NCI-H1092 (cell line): ENCODE measurements at places on chromosomes 12 and 14.

DNA sequence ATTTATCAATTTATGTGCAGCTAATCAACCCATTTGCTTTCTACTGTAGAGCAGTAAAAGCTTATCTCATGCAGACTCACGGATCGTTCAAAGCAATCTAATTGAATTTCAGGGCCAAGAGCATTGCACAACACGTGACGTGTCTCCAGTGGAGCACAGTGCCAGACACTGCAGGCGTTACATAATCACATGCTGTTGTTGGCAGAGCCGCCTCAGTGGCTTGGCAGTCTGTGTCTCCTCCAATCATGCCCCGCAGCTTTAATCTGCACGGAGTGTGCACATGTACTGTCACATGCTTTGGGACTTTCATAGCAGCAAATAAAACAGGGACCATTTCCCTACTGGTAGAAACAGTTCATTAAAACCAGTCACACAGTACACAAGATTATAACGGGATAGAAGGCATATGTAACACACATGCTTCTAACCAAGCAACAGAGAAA is 309.3 kb downstream of the ITPR2 start:
- no peak for DNase-seq

GRCh38 chr14:92848887-92849286 is 54.8 kb downstream of the GOLGA5 start:
- peak; percentile 83 for DNase-seq

GRCh38 chr12:87758271-87758670 is 270.9 kb downstream of the C12orf50 start:
- no peak for DNase-seq

GRCh38 chr12:28114488-28114887 is 75.8 kb upstream of the CCDC91 start:
- no peak for DNase-seq

DNA sequence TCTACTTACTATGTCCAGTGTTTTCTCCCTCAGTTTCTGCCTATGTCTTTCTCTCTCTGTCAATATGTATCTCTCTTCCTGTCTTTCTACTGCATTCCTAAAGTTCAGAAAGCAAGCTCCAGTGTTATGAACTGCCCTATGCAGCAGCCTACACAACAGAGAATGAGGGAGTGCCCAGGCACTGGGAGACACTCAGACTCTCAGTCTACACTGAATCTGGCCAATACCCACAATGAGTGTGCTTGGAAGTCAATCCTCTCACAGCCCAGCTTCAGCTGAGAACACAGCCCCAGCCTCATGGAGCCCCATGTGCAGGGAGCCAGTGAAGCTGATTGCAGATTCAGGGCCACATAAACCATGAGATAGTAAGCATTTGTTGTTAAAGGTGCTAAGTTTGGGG is 128.7 kb downstream of the ALG10 start:
- no peak for DNase-seq

DNA sequence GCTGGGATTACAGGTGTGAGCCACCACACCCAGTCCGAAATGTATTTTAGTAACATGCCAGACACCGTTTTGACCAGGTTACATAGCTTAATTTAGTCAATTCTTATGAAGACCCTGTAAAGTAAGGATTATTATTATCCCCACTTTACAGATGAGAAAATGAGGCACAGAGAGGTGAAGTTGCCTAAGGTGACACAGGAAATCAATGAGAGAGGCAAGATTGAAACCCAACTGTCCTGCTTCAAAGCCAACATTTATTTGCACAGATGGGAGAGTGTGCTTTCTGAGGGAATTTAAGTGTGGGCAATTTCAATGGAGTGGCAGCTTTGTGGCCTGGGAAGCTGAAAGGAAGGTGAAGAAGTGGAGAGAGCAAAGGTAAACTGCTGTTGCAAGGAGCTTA is 19.1 kb upstream of the EPS8 start:
- no peak for DNase-seq

GRCh38 chr12:110248096-110248447 is 33.0 kb upstream of the ATP2A2 start:
- no peak for DNase-seq

DNA sequence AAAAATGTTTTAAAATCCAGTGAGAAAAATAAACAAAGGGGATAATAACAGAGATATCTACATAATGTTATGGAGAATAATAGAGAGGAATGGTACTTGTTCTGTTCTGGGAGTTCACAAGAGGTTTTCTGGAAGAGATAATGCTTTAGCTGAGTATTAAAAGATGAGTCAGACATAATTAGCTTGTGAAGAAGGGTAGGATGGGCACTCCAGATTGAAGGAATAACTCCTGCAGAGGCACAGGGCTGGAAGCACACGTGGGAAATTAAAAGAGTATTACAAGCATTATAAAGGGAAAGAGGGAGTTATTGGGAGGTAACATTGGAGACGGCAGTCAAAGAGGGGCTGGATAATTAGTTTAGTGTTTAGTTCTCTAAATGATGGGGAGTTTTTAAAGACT is 124.9 kb upstream of the BTG1 start:
- DNase-seq: no peak

DNA sequence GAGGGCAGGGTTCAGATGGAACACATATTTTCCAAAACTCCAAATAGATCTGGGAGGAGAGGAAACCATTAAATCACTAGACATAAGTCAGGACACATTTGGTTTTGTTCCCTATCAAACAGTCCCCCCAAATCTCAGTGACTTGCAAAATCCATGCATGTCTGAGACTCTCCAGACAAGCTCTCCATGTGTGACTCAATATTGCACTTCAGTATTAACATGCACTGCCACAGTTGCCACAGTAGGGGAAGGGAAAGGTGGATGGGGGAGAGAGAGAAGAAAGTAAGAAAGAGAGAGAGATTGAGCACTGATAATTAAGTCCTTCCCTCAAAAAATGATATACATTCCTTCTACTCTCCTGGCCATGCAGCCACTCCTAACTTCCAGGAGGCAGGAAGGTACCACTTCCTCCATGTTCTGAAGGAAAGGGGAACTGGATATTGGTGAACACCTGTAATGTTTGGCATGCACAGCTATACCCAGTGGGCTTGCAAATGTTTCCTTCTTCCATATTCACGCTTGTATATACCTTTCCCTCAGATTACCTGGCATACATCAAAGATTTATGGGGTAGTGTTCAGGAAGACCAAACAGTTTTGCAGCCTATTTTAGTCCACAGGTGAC is 310.0 kb downstream of the ZFP36L1 start:
- DNase-seq: no peak

- DNase-seq: no peak
These were observed 184.0 kb upstream of the PARP11 start for GRCh38 chr12:4056910-4057845.

- no peak for DNase-seq
These were observed 34.3 kb downstream of the KTN1 start for GRCh38 chr14:55614304-55614703.

DNA sequence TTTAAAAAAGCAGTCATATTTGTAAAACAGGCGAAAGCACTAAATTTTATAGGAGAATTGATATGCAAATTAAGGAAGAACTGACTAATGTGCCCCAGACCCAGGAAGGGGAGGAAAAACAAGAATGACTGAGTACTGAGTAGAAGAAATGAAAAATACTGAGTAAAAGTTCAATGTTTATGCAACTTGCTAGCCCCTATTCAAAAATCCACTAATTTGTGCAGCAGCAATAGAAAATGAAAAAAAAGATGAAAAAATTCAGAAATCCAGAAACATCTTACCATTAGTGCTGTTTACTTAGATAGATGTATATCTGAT is 6.1 kb downstream of the CHD8 start:
- DNase-seq: no peak

DNA sequence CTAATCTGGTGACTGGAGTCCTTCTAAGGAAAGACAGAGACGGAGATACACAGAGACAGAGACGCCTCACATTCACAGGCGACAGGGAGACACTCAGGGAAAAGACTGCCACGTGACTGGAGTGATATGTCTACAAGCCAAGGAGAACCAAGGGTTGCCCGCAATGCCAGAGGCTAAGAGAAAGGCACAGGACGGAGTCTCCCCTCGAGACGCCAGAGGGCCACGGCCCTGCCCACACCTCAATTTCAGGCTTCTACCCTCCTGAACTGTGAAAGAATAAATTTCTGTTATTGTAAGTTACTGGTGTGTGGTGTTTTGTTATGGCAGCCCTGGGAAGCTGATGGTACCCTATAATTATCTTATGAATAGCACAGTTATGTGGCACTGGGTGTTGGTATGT is 11.6 kb upstream of the RAN start:
- no peak for DNase-seq

DNA sequence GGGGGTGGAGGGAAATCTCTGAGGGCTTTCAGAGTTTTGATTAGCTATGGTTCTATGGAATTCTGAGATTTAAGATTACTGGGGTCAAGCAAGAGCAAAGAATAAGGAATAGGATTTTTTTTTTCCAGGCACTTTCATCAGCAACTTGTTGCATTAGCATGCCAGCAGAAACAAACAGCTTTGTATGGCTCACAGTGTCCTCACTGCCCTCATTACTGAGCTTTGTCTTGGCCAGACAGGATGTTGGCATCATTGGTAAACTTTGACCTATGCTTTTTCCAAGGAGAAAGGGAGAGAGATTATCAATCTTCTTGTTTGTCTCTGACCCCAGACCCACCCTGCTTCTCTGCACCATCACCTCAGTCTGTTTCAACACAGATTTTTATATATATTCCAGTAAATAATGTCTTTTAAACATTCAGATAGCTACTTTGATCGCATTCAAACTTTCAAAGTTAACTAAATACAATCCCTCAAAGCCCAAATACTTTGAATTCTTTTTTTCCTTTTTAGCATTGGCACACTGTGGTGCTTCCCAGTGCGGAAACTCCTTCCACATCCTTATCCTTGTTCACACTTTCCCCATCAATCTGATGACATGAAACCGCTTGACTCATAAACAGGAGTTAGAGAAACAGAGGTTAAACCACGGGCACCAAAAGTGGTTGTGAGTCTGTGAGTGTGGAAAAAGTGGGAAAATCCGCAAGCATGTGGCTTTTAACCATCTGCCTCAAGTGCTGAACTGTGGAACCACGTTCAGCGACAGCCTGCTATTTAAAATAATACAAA is 282.2 kb upstream of the FAR2 start:
- DNase-seq: no peak

- no peak for DNase-seq
These were observed 78.4 kb downstream of the SSPN start for GRCh38 chr12:26273811-26274210.

GRCh38 chr14:96711559-96712267 is 85.5 kb upstream of the VRK1 start:
- DNase-seq: no peak

DNA sequence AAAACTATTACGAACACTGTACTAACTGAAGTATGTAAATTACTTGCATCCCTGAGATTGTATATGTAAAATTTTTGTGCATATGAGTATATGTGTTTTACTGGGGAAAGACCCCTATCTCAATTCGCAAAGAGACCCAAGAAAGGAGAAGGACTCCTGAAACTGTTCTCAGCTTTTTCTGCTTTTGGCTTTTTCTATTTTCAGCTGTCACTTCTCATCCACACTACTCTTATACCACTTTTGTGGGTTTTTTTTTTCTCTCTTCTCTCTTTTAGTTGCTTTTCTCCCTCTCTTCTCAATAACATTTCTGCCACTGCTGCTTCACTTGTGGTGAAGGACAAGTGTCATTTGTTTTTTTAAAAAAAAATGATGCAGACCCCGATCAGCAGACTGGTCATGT is 39.8 kb downstream of the NIN start:
- DNase-seq: no peak

DNA sequence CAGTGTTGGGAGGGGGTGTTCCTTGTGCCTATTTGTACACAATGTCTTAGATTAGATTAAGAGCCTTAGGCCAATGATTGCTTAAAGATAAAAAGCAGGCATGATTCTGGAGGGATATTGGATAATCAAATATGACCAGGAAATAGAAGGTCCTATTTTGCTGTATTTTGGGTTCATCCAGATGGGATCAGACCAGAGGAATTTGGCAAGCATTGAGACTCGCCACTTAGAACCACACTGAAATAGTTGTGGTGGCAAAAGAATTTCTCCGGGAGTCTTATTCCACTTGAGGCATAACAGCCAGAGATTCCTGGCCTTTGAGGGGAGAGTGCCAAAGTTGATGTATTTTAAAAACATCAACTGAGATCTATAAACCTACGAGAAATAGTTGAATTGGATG is 327.2 kb downstream of the RAD51B start:
- DNase-seq: no peak

- DNase-seq: no peak
These were observed 121.9 kb downstream of the DNAI7 start for GRCh38 chr12:25072906-25073650.

GRCh38 chr12:108307006-108307405 is 32.1 kb downstream of the CMKLR1 start:
- no peak for DNase-seq

GRCh38 chr14:100587763-100588411 is 670 bp upstream of the BEGAIN start:
- no peak for DNase-seq

GRCh38 chr12:6383572-6384498 is at the start of gene LTBR:
Gene LTBR, plus strand, starts transcription at chr12:6384162. Its CDS starts 197 bp downstream, at chr12:6384359.
- no peak for DNase-seq

- DNase-seq: peak; percentile 67
These were observed 165.8 kb downstream of the EMP1 start for GRCh38 chr12:13362260-13362841.

DNA sequence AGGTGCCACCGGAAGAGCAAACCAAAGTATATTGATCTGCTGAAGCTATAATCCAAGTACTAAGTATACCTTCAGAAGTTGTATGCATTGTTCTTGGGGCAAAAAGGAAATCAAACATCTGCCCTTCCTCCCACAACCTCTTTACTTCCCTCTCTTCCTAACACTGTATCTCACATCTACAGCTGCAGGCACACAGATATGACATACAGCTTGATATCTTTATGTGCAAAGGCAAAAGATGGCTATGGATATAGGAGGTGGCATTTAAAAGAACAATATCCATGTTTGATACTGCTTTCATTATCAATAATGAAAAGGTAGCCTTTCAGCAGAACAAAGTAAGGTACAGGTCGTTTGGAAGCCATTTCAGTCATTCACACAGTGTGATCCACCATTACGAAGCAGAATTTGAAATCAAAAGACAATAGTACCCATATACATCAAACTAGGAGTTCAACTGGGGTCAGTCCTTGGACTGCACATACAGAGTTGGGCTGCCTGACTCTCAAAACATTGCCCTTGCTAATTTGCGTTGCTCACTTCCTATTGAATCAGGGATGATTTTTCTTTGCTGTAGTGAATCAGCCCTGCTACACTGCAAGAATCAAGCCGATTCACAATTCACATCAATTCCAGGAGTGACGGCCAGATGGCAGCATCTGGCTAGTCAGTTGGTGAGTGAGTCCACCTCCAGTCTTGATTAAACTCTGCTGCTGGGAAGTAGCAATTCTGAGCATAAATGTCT is 8.9 kb downstream of the ANG start:
- no peak for DNase-seq

DNA sequence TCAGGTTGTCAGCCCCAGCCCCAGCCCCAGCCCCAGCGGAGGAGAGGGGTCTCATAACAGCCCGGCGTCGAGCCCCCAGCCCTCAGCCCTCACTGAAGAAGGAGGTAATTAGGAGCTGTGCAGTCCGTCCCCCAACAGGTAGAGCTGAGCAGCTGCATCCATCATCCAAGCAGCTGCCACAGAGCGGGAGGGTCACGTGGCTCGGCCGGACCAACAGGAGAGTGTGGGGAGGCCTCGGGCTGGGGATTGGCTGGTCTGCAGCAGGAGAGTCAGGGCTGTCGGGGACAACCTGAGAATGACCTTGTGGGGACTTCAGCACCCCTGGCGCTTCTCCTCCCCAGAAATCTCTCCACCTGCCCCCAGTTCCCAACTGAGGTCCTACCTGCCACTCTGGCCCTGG is 29.6 kb downstream of the SMUG1 start:
- peak; percentile 83 for DNase-seq
